HS-5 (cell line): ENCODE measurements at places on chromosomes 1 and 21.

DNA sequence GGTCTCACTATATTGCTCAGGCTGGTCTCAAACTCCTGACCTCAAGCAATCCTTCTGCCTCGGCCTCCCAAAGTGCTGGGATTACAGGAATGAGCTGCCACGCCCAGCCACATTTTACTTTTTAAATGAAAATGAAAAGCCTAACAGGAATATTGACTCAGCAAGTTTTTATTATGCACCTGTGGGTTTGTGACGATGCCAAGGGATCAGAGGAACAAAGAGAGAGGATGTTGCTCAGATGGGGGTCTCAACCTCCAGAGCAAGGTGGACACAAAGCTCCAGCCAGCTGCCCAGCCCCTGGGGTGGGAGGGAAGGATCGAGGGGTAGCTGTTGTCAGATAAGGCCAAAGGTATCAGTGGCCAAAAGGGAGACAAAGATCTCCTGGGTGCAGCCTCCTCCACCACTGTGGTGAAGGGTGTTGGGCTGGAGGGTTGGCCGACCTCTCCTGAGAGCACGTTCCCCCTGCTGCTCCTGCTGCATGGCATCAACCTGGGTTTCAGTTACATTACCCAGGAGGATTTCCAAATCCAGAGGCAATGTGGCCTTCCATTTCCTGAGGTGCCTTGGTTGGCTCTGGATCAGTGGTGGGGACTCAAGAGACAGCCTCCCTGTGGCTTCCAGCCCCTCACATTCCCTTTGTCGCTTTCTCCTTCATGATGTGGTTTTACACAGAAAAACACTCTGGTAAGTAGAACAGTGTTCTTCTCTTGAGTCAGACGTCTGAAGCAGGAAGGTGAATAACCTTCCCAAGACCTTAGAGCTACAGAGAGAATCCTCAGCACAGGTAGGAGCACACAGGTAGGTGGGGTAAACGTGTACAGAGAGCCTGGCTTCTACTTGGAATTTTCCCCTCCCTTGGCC, 34.2 kb downstream of the ZNF496 start:
- no peak for DNase-seq

GRCh38 chr1:221605569-221605968, 136.3 kb downstream of the DUSP10 start:
- no peak for DNase-seq

- DNase-seq = no peak
Observed at GRCh38 chr1:109498161-109498801, 4.4 kb downstream of the CYB561D1 start.

- no peak for DNase-seq
Observed at GRCh38 chr1:201504799-201505502, 2.0 kb downstream of the CSRP1 start.

- DNase-seq = no peak
Observed at GRCh38 chr1:113545626-113546025, 155.3 kb downstream of the MAGI3 start.

GRCh38 chr1:44151332-44151731, 9.9 kb upstream of the KLF18 start:
- DNase-seq = no peak

DNA sequence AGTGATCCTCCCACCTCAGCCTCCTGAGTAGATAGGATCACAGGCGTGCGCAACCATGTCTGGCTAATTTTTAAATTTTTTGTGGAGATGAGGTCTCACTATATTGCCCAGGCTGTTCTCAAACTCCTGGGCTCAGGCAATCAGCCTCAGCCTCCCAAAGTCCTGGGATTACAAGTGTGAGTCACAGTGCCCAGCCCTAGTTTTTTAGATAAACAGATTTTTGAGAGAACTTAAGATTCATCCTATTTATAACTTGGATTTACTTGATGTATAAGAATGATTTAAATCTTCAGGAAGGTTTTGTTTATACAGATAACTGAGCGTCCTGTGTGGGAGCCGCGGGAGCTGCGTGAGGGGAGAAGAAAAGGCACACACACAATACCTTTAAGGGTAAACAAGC, 26.2 kb downstream of the HEYL start:
- DNase-seq = no peak

GRCh38 chr21:32817208-32817607, 45.7 kb upstream of the PAXBP1 start:
- DNase-seq = no peak

DNA sequence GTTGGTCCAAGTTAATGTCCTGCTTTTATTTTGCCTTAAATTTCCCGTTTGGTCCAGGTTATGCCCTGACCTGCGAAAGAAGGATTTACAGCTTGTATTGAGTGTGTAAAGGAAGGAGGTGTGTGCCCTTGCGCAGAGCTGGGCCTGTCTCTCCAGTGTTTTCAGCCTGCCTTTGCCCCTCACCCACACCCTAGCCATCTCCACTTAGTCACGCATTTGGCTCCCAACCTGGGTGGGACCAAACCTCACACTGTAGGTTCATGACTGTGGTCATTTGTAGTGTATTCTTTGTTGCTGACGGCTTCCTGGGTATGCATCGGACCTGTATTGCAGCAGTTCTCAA, 572 bp upstream of the SRSF10 start:
- no peak for DNase-seq

DNA sequence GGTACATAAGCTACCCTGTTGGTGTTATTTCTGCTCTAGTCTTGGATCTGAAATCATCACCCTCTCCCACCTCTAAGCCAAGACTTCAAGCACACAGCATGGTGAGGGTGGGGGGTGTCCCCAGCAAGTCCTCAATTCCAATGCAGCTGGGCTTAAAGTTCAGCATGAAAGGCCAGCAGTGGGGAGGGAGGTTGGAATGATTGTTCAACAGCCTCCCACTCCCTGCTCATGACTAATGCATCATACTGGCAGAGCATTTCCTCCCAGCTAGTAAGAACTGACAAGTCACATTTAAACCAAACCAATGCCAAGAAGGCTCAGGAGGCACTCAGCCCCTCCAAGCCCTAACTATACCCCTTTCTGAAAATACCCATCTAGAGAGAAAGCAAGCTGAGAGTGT, 50.1 kb downstream of the TIAM1 start:
- peak; percentile 75 for DNase-seq

- no peak for DNase-seq
Observed at GRCh38 chr1:53956308-53957168, 10.4 kb downstream of the LRRC42 start.

DNA sequence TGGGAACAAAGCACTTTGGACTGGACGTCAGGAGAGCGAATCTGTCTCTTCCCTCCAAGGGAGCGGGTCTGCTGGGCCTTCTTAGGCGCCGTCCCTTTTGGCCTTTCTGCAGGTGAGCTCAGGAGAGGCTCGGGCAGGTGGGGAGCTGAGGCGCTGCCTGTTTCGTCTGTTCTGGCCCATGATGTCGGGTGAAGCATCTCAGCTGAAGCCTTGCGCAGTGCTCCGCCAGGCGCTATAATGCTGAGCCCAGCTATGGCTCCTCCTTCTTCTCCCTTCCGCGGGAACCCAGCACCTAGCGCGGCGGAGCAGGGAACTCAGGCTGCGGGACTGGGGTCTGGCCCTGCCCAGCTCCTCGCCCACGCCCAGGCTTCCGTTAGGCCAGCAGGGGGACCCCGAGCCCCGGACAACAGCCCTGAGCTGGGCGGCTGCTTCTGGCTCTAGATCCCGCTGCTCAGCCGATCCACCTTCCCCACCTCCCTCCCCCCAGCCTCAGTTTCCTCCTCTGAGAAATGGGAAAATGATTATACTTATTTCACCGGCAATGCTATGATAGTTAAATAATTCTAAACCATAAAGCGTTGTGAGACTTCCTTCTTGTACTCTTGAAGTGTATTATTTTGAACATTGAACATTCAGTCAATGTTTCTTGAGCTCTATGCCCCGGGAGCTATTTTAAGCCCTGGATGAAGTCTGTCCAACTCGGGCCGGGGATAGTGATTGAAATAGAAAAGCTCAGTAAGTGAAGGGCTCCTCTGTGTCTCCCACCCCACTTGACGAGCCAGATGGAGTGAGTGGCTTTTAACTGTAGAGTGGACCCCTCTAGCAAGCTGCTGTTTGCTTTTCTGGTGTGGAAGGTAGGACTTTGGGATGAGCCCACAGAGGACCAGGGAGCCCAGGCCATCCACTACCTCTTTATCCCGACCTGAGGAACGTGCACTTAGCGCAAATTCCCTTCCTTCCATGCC, 9.6 kb upstream of the ADORA1 start:
- DNase-seq = no peak

DNA sequence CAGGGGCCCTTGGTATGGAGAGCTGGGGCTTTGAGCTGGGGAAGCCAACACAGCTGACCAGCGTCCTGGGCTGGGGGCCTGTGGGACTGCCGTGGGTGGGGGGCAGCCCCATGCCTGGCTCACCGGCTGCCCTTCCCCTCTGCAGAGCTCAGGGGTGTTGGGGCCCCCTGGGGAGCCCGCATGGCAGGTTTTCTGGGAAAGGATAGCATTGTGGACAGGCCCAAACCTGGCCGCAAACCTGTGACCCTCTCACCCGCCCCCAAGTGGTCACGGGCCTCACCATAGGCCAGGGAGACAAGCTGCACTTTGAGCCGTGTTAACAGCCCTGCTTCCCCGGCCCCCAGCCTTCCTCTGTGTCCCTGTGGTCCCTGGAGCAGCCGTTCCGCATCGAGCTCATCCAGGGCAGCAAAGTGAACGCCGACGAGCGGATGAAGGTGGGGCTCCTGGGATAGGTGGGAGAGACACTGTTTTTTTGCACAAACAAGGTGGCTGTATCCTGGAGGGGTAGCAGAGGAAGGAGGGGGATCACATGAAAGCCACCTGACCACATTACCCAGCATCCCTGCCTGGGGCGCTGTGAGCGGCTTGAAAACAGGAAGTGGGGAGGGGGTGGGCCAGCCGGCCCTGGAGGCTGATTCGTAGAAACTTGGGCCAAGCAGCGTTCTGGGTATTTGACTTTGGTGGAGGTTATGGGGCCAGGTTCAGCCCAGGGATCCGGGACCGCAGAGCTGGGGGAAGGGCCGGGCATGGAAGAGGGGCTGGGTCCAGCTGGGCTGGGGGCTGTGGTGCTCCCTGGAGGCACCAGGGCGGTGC, 65.9 kb downstream of the PIK3CD start:
- DNase-seq = no peak

- no peak for DNase-seq
Observed at GRCh38 chr21:23613014-23613413, 1994.3 kb downstream of the MRPL39 start.

GRCh38 chr1:240705579-240705978, 93.6 kb upstream of the GREM2 start:
- no peak for DNase-seq

DNA sequence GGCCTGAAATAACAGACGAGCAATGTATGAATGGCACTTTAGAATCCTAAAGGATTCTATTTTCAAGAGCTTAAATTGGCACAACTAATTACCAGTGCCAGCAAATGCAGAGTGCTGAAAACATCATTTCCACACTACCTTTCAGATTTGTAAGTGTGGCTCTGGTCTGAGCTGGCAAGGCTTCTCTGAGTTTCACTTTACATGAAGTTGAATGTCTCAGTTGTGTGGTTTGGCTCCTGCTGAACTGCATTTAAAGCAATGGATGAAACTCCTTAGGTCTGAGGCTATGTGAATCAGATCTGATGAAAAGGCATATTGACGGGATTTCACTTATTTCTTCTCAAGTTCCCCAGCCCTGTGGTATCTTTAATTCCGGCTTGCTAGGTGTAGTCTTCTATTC, 114.8 kb upstream of the PTGFR start:
- DNase-seq = no peak

GRCh38 chr1:110756506-110756905, 81.8 kb upstream of the KCNA3 start:
- no peak for DNase-seq

GRCh38 chr1:32592943-32593342, 53.7 kb downstream of the ZBTB8A start:
- peak; percentile 1 for DNase-seq

DNA sequence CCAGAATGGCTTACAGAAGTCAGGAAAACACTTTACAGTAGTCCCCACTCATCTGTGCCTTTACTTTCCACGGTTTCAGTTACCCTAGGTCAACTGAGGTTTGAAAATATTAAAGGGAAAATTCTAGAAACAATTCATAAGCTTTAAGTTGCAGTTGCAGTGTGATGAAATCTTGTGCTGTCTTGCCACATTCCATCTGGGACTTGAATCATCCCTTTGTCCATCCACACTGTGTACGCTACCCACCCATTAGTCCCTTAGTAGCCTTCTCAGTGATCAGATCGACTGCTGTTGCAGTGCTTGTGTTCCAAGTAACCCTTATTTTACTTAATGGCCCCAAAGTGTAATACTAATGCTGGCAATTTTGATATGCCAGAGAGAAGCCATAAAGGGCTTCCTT, 30.5 kb downstream of the ZCCHC17 start:
- DNase-seq = no peak

DNA sequence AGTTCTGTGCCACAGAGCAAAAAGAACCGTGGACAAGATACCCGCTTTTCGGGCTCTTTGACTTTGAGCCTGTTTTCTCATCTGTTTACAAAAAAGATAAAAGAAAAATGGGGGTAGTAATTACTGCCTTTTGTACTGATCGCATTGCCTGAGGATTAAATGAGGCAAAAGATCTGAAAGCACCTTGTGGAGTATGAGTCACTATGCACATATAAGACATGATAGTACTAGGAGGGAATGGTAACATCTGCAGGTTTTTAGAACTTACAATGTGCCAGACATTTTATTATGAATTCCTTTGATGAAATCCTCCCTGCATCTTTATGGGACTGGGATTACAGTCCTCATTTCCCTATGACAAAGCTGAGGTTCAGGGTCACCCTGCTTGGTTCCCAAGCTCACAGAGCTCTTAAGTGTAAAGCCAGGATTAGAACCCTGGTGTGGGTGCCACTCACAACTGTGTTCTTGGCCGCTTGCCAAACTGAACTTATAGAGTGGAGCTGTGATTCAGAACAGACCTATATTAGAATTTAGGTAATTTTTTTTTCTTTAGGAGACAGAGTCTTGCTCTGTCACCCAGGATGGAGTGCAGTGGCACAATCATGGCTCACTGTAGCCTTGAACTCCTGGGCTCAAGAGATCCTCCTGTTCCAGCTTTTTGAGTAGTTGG, 1.8 kb downstream of the DISC1 start:
- DNase-seq = peak; percentile 49

- DNase-seq = no peak
Observed at GRCh38 chr1:24450316-24450715, 34.7 kb downstream of the NIPAL3 start.

- DNase-seq = no peak
Observed at GRCh38 chr1:16293538-16293937, 56.6 kb upstream of the CPLANE2 start.
